ENCODE measurements at places on chromosomes 1 and 21.
A peak's percentile ranks its signal among the peaks of the same experiment; 100 is the strongest.

DNA sequence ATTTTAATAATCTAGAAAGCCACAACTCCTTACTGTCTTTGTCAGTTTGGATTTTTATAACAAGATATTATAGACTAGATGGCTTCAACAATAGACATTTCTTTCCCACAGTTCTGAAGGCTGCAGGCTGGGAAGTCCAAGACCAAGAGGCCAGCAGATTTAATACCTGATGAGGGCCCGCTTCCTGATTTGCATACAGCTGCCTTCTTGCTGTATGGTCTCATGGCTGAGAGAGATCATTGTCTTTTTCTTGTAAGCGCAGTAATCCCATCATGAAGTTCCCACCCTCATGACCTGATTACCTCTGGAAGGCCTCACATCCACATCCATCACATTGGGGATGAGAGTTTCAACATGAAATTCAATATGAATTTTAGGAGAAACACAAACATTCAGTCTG lies 9.8 kb downstream of the RPS6KC1 start:
- no peak for DNase-seq

DNA sequence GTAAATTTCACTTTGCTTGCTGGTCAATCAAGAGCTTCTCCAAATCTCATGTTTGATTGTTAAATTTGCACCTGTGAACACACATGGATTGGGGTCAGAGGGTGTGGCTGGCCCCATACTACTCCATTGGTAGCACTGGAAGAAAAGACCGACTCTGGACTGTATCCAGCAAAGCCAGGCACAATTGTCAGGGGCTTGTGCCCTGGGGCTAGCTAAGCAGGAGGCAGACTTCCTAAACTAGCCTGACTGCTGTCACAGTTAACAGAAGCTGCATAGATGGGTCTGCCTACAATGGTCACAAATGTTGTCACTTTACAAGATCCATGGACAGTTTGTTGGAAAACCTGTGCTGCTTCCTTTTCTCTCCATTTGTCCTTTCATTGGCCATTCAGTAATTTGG lies 421.0 kb downstream of the DSCAM start:
- DNase-seq: no peak

- no peak for DNase-seq
These were observed 221.6 kb upstream of the VAMP3 start for GRCh38 chr1:7549277-7550161.

DNA sequence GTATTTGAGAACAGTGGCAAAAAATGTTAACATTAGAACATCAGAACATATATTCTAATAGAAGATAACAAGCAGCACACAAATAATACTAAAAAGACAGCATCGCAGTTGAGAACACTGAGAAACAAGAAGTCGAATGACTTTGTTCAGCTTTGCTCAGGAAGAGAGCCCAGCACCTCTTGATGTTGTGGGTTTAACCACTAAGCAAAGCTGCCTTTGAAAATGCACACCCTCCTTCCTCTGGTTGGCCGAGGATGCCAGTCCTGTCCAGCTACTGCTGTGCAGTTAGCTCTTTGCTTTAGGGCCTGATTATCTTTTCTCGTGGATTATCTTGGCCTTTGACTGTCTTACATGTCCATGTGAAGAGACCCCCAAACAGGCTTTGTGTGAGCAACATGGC lies 60.5 kb downstream of the SPATA46 start:
- DNase-seq: no peak

GRCh38 chr1:199995096-199995685 lies 32.3 kb upstream of the NR5A2 start:
- DNase-seq: no peak

DNA sequence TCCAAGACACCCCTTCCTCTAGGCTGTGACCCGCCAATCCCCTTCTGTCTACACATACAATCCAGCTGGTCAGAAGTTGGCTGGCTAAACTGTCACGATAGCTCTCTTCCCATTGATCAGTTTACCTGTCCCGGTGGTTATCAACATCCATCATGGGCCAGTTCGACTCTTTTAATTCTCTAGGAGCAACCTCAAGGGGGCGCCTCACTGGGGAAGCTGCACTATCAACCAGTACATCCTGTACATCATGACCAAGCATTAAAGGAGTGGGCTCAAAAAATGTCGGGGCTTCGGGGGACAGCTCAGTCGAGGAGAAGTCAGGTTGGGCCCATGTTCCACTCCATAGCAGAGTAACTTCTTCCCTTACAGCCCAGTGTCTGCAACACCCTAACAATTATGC lies 53.2 kb upstream of the B3GALNT2 start:
- peak; percentile 55 for DNase-seq

DNA sequence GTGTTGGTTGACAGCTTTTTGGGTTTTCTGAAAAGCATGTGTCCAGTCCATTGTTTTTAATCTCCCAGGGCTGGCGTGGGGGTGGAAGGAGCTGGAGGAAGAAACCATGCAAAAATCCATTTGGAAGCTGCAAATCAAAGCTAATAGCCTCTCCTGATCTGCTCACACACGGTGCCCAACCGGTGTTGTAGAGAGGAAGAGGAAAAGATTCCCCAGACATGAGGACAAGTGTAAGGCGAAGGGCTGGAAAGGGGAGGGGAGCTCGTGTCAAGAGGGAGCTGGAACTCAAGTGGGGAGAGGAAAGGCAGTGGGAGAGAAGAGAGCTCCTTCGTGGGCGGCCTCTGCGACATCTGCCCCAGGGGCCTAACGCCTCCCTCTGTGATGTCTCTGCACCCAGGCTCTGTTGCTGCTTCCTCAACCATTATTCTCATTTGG lies 112.3 kb upstream of the IRF2BP2 start:
- no peak for DNase-seq

GRCh38 chr1:14111121-14111520 lies 411.1 kb downstream of the PRDM2 start:
- no peak for DNase-seq

GRCh38 chr1:241356187-241356518 lies 852 bp downstream of the RGS7 start:
- DNase-seq: no peak

DNA sequence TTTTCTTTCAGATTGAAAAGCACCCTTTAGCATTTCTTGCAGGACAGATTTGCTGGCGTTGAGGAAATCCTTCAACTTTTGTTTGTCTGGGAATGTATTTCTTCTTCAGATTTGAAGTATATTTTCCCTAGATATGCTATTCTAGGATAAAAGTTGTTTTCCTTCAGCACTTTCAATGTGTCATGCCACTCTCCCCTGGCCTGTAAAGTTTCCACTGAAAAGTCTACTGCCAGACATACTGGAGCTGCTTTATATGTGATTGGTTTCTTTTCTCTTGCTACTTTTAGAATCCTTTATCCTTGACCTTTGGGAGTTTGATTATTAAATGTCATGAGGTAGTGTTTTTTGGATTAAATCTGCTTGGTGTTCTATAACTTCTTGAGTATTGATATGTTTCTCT lies 44.2 kb upstream of the CD55 start:
- DNase-seq: no peak

- no peak for DNase-seq
These were observed 10.0 kb downstream of the PABPC4 start for GRCh38 chr1:39566441-39567137.

GRCh38 chr21:45931397-45931969 lies 50.1 kb upstream of the COL6A1 start:
- DNase-seq: no peak

DNA sequence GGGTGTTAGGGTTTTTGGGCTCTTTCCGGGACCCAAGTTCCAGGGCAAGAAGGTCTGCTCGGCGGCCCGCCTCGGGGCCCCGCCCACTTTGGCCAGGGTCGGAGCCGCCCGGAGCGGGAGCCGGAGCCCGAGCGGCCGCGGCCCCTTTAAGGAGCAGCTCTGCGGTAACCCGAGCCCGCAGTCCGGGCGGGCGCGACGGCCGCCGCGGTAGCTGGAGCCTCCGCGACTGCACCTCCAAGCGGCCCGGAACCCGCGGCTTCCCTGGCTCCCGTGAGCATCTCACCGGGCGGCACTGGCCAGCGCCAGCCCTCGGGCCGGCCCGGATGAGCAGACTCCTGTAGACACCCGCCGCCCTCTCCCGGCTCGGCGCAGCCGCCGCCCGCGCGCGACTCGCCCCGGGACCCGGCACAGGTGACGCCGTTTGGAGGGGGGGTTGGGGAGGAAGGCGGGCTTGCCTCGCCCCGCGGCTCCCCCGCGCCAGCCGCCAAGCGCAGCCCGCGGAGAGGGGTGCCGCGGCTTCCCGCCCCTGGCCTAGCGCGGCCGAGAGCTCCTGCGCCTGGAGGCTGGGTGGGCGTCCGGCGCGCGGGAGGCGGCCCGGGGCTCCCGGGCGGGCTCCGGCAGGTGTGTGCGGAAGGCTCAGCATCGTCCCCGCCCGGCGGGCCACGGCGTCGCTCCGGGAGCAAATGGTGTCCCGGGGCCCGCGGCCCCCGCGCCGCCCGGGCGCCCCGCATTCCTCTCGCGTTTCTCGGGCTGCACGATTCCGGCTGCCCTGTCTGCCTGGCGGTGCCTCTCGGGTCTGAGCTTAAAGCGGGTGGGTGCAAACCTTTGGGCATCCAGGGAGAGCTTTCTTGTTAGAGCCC lies at the start of gene TLCD4:
Gene TLCD4 (plus strand): TSS at position 149 of the 860 bp plus-strand sequence. CDS start 26,547 bp downstream, outside the sequence.
- peak; percentile 89 for DNase-seq

DNA sequence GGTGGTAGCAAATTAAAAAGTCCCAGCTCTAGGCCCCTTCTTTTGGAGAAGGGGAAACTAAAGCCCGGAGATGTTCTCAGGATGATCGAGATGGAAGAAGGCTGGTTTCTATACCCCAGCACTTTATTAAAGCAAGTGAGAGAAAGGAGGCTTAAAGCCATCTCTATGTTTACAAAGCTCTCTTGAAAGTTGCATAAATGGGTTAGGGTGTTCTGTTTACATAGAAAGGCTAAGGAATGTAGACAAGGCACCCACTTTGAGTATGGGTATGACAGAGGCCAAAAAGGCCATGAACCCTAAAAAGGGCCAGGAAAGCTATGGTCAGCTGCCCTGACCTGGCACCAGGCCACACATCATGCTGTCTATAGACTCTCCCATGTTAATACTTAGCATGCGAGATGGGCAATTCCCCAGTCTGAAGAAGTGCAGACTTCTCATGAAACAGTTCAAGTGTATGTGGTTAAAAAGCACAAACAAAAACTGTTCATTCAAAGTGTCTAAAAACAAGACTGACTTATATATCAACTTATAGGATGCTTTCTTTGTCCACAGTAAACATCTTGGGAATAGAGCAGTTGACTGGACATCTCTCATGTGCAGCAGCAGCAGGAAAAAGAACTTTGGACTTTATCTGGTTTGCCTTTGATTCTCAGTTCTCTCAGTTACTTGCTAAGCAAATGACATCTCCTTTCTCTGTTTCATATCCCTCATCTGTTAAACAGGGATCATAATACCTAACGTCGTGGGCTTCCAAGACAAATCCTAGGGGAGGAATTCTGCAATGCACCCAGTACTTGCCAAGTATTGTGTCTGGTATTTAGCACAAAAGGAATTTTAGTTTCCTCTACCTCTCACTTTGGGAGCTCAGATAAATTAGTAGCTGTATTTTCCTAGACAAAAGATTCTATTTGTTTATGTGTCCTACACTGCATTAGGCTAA lies 521.6 kb downstream of the PLPP3 start:
- no peak for DNase-seq

- DNase-seq: no peak
These were observed 27.6 kb upstream of the SDHB start for GRCh38 chr1:17081439-17081838.

DNA sequence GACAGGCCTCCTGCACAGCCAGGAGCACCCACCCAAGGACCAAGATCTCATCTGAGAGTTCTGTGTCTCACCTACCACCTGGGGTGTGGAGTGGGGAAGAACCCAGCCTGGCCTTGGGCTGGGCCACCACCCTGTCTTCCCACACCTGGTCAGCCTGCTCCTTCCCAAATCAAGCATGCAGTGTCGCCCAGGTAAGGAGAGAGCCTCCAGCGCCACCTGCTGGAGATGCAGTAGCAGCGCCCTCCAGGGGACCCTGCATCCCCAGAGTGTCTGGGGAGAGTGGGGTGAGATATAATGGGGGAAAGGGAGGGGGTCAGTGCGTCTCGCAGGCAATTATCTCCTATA lies 32.3 kb downstream of the KIAA2013 start:
- peak; percentile 90 for DNase-seq

- no peak for DNase-seq
These were observed 101.4 kb downstream of the PBX1 start for GRCh38 chr1:164660412-164660772.

DNA sequence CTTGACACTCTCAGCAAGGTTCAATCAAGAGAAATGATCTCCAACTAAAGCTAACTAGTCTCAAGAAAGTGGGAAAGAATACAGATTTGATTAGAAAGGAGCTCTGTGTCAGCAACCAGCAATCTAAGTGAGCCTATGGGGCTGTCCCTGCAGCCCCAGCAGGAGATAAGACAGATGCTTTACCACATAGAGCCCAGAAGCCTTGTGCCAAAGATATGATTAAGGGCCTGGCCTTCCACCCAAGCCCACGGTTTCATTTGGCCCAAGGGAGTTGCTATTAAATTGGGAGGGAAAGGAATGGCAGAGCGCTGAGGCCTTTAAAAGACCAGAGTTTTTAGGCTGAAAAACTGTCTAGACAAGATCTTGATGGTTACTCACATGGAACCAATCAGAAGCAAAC lies 74.8 kb downstream of the HLCS start:
- DNase-seq: no peak

- no peak for DNase-seq
These were observed 82.1 kb downstream of the OLFM3 start for GRCh38 chr1:101914473-101915242.

DNA sequence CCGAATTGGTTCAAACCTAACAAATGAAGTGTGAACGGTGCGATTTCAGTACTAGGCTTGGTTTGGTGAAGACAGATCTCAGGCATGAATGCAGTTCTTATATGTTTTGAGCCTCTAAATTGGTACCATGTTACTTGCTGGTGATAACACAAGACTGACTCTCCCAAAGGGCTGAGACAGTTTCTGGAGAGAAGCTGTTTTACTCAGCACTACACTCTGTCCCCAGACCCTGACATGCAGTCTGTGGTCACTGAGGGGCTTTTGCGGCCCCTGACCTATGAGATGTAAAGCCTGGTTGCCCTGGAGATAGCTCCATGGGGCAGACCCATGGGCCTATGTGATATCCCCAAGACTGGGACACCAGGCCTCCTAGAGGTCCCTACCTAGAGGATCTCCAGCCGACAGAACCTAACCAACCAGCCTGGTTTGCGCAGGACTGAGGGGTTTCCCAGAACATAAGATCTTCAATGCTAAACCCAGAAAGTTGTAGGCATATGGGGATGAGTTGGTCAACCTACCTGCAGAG lies 19.4 kb upstream of the FOXE3 start:
- no peak for DNase-seq

GRCh38 chr1:1937549-1938275 lies 18.6 kb upstream of the TMEM52 start:
- DNase-seq: no peak

GRCh38 chr1:3192361-3192760 lies 123.4 kb downstream of the PRDM16 start:
- no peak for DNase-seq
